Head of caudate nucleus (tissue), 42 donors: ENCODE measurements at places on chromosomes 1 and 21.
A peak's percentile ranks its signal among the peaks of the same experiment; 100 is the strongest.

DNA sequence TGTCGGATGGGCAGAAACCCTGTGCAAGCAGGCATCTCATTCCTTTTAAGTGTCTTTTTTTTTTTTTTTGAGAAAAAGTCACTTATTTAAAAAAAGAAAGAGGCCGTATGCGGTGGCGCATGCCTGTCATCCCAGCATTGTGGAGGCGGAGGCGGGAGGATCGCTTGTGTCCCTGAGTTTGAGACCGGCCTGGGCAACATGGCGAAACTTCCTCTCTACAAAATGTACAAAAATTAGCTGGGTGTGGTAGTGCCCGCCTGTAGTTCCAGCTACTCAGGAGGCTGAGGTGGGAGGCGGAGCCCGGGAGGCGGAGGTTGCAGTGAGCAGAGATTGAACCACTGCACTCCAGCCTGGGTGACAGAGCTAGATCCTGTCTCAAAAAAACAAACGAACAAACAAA is 1.7 kb downstream of the GPR137B start:
- DNase-seq: no peak

DNA sequence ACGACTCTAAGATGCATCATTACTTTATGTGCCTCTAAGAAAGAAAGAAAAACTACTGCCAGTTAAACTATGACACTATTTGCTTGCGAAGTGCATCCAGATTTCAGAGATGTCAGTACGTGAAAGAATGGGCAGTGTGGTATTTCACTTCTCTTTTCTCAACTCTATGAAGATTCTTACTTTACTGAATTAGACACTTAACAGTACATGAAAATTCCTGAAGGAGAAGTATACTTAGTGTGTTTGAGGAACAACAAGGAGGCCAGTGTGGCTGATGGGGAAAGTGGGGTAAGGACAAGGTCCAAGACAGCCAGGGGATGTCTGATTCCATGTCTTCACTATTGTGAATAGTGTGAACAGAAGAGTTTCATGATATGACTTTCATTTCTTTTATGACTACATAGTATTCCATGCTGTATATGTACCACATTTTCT is 53.9 kb upstream of the HSD17B7 start:
- DNase-seq: no peak

DNA sequence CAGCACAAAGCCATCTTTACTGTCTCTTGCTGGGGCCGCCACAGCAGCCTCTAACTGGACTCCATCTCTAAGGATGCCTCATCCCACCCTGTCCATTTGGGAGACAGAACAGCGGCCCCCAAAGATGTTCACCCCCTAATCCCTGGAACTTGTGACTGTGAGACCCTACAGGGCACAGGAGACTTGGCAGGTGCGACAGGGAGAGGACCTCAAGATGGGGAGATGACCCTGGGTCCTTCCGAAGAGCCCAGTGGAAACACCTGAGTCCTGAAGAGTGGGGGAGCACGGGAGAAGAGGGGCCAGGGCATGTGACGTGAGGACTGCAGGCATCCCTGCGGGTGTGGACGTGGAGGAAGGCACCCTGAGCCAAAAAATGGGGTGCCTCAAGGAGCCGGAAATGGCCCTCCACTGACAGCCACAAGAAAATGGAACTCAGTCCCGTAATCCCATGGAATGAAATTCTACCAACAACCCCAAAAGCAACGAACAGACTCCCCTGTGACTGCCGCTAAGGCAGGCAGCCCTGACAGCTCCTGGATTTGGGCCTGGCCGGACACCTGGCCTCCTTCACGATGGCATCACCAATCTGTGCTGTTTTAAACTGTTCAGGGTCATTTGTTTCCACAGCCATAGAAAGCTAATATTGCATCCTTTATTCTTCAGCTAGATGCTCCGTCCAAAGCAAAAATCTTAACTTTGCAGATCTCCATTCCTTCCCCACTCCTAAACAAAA is 34.0 kb downstream of the C2CD2 start:
- DNase-seq: no peak

- no peak for DNase-seq
Measured at GRCh38 chr1:55623311-55623710, 408.1 kb upstream of the USP24 start.

DNA sequence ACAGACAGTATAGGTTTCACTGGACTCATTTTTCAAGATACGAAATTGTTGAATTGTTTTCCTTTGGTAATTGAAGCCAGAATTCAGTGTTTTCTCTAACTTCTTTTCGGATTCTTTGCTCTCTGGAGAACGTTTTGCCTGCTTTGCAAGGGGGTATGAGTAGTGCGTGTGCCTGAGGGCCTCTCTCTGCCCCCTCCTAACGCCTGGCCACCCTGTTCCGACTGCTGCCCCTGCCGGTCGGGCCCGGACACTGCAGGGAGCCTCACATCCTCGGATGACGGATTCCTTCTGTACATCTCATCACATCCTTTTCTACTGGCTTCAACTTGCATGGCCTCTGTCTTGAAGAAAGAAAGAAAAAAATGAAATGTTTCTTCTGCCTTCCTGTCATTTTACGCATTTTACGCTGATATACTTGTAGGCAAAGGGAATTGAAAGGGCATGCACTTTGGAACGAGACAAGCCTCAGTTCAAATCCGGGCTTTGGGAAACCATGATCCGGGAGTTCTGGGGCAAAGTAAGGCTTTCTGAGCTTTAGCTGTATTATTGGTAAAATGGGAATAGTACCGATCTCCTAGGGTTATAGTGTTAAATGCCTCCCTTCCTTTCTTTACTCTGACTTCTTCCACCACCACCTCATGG is 65.1 kb downstream of the DISC1 start:
- peak; percentile 17 for DNase-seq

DNA sequence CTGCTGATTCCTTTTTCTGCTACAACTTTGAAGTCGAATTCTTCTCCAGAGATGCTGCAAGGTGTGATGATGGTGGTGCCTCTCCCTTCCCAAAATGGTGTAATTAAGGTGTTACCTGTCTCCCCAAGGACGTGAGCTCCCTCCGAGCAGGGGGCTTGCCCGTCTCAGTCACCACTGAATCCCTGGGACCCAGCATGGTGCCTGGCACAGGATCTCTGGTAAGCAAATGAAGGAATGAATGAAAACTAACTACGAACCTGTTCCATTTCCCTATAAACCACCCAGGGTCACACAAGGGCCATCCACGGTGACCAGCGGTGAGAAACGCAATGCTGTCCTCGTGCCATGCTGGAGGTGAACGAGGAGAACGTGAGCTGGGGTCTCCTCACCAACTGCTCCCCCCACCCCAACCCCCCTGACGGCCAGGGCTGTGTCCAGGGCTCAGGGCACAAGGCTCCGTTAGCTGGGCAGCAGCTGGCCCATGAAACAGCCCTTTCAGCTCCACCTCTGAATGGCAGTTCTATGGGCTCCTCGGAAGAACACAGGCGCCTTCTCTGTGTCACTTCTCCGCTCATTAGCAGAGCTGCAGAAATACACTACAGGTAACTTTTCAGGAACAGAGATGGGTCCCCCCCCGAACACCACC is 2.2 kb upstream of the MATN1 start:
- peak; percentile 53 for DNase-seq

DNA sequence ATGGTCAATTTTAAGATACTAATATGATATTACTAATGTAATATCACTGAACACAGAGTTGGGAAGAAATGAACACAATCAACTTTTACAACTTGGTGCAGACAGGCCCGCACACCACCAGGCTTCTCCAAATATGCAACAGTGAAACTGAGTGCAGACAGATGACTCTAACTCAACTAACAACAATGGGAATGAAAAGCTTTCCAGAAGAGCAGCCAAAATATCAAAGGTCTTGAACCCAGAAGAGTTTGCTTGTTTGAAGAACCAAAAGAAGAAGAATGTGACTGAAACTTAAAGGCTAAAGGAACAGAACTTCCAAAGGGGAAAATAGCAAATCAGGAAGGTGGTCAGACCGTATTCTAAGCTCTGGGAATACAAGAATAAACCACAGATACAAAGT is 89.8 kb upstream of the COL11A1 start:
- no peak for DNase-seq

DNA sequence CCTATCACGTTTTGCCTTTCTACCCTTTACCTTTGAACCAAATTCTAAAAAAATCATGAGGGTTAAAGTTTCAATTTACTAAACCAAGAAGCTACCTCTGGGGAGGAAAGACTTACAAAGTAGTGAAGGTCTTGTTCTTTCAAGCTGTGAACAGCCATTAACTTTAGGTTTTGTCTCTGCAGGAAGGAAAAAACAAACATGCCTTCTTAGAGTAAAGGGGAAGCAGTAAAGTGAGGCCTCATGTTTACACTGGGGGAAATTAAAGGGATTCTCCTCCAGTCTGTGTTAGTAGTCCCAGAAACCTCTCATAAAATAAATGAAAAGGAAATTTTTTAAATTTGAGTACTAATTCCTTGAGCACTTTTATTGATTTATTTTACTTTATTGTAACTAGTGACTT is 780.2 kb upstream of the ADGRL2 start:
- DNase-seq: no peak
